IMR-90 (cell line): ENCODE measurements at places on chromosomes 1 and 21. TPM values are rescaled to one million over a fixed set of nuclear protein-coding genes. Genes with fewer than 3 reads are reported as not detected.

GRCh38 chr1:107183011-107183410 is 42.2 kb downstream of the NTNG1 start:
- DNase-seq, result no peak

CD2 gene
- not detected in 2 replicates for total RNA-seq

- DNase-seq, result peak; percentile 83
Observed at GRCh38 chr1:173149887-173150286, 57.2 kb downstream of the TNFSF4 start.

CLIC4 gene
- 392 and 524 TPM in 2 replicates for total RNA-seq

- no peak for DNase-seq
Observed at GRCh38 chr1:73899311-73899710, 298.7 kb downstream of the LRRIQ3 start.

IRF6 gene
- 1.9 and 2.9 TPM in 2 replicates for total RNA-seq

DNA sequence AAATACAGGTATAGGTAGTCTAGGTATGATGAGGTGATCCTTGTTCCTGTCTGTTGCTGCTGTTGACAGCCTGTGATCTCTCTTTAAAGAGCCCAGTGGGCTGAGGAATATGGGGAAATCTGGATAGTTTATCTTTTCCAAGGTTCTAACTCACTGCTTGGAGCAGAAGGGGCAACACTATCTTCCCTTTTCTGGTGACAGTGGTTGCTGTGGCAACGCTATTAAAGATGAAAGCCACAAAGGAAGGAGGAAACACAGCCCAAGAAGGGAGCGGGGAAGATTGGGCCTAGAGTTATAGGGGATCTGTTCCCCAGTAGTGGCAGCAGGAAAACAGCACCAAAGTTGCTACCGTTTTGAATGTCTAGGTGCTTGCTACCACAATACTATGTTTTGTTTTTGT is 8.8 kb downstream of the PCP4L1 start:
- no peak for DNase-seq

GRCh38 chr1:214901718-214902117 is 180.8 kb upstream of the KCNK2 start:
- peak; percentile 78 for DNase-seq

DNA sequence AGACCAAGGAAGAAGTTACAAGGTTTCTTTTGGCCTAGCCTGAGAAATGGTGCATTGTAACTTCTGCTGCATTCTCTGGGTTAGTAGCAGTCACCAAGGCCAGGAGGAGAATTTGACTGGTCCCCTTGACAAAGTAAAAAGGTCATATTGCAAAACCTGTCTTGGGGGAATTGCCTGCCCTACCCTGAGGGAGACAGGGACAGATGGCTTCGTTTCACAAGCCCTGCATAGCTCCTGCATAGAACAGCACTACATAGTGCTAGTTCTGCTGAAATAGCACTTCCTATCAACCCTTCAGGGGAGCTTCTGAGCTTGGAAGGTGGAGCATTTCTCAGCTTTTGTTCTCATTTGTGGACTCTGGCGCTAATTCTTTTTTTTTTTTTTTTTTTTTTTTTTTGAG is 20.4 kb upstream of the AK2 start:
- no peak for DNase-seq

DNA sequence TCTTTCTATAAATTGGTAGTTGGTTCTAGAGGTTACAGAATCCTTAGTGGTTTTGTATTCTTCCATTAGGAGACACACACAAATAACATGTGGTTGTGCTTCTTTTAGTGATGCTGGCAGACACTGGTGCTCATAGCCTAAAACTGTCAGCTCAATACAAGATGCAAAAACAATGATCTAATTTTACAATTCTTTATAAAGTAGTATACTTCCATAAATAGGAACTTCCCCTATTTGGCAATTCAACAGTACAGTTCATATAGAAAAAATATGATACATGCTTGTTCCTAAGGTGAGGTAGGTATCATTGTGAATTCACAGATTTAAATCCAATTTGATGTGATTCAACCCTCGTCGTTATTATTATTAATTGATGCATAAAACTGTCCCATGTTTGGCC is 20.8 kb upstream of the CCDC17 start:
- no peak for DNase-seq

GRCh38 chr1:9289090-9289534 is 3.6 kb upstream of the SPSB1 start:
- DNase-seq, result peak; percentile 74

DNA sequence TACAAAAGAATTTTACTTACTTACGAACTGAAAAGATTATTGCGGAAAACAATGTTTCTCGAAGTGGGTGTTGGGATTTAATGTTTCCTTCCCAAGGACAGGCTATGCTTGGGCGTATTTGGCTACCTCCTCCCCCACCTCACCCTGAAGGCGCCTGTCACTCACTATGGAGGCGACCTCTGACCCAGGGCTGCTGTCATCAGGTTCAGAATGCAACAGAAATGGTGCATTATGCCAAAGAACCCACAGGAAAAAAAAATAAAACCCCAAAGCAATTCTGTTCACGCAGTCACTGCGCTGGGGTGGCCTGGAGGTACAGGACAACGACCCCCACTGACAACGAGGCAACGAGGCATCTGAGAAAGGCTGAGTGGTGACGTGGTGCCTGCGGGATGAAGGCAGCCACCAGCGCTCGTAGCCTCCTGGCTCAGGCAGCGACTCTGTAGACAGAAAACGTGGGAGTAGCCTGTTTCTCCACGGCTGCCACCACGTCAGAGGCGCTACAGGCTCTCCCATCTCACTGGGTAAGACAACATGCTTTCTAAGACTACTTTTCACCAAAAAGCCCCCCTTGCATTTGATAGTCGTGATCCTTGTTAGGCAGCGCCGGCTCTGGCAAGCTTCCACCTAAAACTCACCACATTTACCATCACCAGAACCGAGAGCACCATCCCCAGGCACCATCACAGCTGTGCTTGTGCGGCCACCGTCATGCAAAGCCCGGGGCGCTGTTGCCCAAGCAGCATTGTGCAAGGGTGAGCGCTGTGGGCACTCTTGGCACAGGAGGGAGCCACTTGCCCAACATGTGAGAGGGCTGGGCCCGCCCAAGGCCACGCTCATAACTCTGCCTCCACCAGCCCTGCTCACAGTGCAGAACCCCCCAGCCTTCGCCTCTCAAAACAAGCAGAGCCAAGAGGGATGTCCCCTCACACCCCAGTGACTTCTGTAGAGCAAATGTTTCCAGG is 14.3 kb downstream of the NADK start:
- no peak for DNase-seq

S100A9 gene
- total RNA-seq, result not detected in 2 replicates

OR10Z1 gene
- total RNA-seq, result not detected in 2 replicates

GRCh38 chr1:54757833-54758232 is 6.5 kb downstream of the PARS2 start:
- DNase-seq, result no peak

- no peak for DNase-seq
Observed at GRCh38 chr1:34188418-34188817, 11.7 kb downstream of the C1orf94 start.

- DNase-seq, result no peak
Observed at GRCh38 chr21:34266351-34266750, 97.5 kb upstream of the KCNE2 start.

GRCh38 chr1:86846164-86846647 is 67.7 kb downstream of the SELENOF start:
- DNase-seq, result peak; percentile 91

DNA sequence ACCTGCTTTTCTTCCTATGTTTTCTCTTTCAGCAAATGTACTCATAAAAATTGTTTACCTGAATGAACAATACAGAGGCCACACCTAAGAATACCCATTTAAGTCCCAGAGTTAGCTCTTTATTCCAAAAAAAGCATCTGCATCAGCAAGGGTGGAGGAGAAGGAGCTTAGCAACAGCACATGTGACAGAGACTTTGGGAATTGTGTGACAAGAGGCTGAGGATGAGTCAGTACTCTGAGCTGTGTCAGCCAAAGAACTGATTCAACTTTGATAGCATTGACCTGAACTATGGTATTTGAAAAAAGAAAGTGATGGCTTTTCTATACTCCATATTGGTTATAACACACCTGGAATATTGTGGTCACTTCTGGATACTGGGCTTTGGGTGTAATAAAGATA is 162.7 kb downstream of the ZNF648 start:
- DNase-seq, result no peak

DNA sequence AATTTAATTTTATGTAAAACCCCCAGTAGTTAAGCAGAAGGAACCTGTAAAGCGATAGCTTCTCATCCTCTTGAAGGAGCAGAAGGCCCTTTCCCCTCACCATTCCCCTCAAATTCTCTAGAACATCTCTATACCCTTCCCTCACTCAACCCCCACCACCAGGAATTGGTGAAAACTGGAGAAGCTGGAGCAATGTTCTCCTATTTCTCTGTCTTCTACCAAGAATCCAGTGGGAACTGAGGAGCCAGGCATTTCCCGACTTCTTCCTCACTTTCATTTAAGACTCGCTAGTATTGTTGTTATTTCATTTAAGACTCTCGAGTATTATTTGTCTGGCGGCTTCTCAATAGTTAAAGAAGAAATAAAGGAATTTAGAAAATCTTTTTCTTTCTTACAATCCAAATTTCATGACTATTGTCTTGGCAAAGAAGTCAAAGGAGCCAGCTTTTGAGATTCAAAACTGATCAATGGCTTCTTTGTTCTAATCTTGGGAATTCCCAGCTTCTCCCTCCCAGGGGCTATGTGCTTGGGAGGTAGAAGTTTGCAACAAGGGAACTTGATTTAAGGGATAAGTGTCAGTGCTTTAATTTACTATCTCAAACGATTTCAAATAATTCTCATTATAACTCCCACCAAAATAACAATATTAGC is 253.3 kb upstream of the ADGRL2 start:
- DNase-seq, result no peak

PPFIA4 gene
- total RNA-seq, result 3.6 and 5.4 TPM in 2 replicates

GRCh38 chr1:101438359-101438758 is 201.5 kb downstream of the S1PR1 start:
- DNase-seq, result peak; percentile 2

GRCh38 chr1:157369808-157370521 is 182.3 kb downstream of the FCRL5 start:
- peak; percentile 43 for DNase-seq

RBM11 gene
- under 0.01 and 0.18 TPM in 2 replicates for total RNA-seq

DNA sequence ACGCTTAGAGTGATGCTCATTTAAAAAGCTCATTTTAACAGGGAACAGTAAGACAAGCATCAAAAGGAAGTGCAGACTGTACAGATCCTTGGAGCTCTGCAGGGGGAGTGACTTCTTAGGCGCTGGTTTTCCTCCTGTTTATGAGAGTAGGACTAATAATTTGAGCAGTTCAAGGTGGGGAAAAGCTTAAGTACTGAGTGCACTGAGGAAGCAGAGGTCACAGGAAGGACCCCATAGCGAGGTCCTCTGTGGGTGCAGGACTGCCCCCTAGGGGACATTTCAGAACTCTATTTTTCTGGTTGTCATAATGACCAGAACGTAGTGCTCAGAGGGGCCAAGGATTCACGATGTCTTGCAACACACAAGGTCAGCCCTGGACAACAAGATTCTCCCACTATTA is 112.1 kb downstream of the HLCS start:
- peak; percentile 34 for DNase-seq

DNA sequence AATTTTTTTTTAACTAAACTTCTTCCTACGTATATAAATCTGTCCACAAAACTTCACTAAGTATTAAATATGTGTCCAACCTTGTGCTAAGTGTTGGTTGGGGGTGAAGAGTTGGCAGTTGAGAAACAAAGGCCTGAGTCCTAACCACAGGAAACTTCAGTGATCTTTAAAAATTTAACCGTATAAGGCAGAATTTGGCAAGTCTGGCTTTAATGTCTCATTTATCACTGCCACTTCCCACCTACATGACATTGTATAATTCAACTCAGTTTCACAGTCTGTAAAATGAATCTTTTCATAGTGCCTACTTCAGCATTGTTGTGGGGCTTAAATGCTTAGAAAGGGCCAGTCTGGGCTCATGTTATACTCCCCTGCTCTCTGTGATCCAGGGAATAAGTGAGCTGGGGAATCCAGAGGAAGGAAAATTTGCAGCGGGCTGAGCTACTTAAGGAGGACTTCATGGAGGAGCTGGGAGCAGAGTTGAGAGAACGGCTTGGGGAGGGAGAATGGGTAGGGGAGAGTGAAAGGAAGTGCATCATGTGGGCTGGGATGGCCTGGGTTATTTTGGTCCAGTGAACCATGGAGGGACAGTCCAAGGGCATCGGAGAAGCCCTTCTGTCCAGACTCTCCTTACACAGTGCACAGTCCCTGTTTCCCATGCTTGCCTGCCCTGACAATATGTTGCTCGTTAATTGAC is 14.5 kb downstream of the IFNAR2 start:
- DNase-seq, result no peak

DNA sequence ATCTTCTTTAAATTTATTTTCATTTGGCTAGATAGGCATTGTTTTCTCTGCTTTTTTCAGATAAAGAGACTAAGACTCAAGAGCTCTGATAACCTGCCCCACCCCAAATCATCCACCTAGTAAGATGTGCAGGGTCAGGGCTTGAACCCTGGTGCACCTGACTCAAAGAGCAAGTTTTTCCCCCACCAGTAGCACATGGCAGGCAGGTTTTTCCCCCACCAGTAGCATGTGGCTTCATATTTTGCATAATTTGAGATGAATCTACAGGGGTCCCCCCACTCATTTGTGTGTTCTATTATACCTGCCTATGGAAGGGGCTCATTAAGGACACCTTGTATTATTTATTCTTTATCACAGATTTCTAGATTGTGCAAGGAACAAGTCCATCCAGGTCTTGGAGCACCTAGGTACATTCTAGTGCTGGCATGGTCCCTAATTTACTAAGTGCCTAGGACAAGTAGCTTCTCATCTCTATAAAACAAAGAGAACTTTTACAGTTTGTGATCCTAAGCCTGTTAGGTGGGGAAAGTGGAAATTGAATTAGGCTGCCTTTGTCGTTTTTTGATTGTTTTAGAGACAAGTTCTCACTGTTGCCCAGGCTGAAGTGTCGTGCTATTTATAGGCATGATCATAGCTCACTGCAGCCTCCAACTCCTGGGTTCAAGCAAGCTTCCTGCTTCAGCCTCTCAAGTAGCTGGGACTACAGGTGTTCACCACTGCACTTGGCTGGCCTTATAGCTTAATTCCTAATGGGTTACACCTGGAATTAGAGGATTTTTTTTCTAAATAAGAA is 13.2 kb upstream of the CTSE start:
- DNase-seq, result no peak

NTMT2 gene
- not detected in 2 replicates for total RNA-seq

LEFTY1 gene
- not detected in 2 replicates for total RNA-seq

DNA sequence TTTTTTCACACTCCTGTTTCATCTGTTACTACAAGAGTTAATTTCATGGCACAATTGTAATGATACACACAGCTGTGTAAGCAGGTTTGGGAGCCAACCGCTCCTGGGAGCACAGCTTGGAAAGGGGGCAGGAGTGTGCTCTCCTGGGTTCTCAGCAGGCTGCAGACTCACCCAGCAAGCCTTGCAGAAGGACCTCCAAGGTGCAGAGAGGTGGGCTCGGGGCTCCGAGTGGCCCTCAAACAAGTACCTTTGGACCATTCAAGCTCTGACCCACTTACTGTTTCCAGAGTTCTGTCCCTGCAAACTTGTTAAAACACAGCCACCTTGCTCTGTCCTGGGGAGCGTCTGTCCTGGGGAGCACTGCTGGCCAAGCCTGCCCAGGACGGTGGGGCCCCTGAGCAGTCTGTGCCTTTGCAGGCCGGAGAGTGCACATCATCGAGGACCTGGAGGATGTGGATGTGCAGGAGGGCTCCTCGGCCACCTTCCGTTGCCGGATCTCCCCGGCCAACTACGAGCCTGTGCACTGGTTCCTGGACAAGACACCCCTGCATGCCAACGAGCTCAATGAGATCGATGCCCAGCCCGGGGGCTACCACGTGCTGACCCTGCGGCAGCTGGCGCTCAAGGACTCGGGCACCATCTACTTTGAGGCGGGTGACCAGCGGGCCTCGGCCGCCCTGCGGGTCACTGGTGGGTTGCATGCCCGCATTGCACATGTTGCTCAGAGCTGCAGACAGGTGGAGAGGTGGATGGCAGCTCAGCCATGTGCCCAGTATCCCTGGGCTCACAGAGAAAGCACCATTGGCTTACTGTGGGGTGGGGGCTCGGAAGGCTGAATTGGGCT is 78.0 kb downstream of the OBSCN start:
- DNase-seq, result no peak
